ENCODE measurements at places on chromosomes 1 and 21.

DNA sequence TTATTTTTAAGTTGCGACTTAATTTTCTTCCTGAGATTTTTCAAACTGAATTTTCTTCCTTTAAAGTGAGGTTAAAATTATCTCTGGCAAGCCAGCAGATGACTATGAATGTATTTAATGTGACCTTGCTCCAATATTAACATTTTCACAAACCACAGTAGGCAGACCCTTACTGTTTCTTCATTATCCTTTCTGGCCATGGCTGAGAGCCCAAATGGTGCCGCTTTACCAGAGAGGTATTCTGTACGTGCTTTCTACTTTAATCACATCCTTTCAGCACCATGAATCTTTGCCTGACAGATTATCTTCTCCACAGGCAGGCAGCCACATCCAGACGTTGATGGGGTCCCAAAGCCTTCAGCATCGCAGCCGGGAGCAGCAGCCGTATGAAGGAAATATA, 129.6 kb downstream of the LRRC40 start:
- DNase-seq: no peak

- no peak for DNase-seq
These were observed 13.9 kb downstream of the CHD5 start for GRCh38 chr1:6166221-6166620.

- no peak for DNase-seq
These were observed 28.6 kb downstream of the PTPRU start for GRCh38 chr1:29264773-29265389.

DNA sequence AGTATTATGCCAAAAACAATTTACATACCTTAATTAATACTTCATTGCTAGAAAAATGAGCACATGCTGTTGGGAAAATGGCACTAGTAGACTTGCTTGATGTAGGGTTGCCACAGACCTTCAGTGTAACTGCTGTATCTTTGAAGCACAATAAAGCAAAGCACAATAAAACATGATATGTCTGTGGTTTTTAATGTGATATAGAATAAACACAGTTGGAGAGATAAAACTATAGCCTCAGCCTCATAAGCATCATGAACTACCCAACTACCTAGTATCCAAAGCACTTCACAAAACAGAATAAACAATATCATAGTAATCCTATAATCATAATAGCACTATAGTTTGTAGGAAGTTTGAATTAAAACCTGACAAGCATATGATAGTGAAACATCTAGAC, 143.5 kb downstream of the SYT14 start:
- DNase-seq: no peak

- DNase-seq: no peak
These were observed 90.1 kb downstream of the TNFSF18 start for GRCh38 chr1:172960454-172961208.

- no peak for DNase-seq
These were observed 42.7 kb upstream of the ATP1A1 start for GRCh38 chr1:116330342-116330652.

DNA sequence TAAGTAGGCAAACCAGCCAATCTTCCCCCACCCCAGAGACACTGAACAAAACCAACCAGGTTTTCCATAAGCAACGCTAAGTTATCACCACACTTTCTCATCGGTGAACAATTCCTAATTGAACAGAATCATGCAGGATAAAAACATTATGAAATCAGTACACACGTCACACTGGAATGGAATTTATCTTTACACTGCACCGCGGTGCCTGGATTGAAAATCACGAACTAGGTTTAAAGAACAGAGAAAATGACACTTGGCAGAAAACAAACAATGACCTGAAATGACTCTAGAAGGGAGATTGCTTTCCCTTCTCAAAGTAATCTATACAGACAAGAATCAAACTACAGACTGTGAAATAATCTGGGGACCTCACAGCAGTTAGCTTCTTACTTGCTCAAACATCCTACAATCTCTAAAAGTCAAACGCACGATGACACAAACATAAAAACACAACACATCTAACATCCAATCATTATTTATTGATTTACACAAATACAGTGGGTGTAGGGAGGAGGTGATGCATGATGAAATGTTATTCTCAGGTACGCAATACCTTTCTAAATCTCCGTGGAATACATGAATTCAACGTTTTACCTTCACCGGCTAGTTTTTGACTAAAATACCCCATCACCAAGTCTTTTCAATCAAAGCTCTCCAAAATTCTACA, 1.9 kb downstream of the EIF4G3 start:
- DNase-seq: no peak

DNA sequence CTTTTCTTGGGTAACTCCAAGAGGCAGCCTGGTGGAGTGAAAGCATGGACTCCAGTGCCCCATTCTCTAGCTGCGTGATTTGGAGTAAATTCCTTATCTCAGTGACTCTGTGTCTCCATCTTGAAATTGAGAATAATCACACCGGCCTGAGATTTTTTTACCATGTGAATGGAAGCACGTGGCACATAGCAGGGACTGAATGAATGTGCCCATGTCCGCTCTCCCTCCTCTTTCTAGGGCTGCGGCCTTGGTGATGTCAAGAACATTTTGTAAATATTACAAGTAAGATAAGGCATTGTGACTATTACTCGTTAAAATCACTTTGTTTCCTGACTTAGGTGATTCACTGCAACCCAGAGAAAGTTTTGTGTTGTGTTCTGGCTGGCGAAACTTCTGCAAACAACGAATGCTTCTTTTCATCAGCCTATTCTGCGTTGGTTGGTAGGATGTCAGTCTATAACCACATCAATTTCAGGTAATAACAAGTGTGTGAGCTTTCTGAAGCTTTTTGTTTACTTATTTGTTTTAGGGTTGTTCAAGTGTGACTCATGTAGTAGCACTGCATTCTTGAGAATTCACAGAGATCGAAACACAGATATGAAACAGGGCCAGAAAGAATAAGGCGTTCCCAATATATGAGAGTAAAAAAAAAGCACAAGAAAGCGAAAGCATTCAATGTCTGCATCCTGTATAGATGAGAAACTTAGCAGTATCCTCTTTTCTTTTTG, 135.7 kb upstream of the SLC45A1 start:
- DNase-seq: no peak

DNA sequence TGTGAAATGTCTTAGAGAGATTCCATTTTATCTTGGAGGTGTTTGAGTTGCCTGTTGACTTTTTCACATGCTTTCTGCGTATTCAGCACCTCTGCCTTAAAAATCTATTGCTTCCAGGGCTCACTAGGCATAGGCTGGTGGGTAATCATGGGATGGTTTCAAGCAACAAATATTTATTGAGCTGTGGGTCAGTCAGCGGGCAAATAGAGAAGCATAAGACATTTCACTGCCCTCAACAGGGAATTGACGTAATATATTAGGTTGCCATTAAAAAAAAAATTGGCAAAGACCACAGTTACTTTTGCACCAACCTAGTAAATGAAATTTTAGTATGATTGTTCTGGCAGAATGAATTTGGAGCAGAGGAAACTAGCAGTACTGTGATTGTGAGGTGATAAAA, 44.3 kb upstream of the NBL1 start:
- DNase-seq: no peak

GRCh38 chr21:44006017-44006619, 6.0 kb upstream of the TRAPPC10 start:
- no peak for DNase-seq

- DNase-seq: no peak
These were observed 1.9 kb downstream of the SLC6A9 start for GRCh38 chr1:44029260-44029910.

Data from activated T-cell treated with anti-CD3 and anti-CD28 coated beads, Interleukin-2, amount 50 U/mL, for 1 hour (primary cell).